ENCODE measurements at places on chromosomes 2 and 18.

DNA sequence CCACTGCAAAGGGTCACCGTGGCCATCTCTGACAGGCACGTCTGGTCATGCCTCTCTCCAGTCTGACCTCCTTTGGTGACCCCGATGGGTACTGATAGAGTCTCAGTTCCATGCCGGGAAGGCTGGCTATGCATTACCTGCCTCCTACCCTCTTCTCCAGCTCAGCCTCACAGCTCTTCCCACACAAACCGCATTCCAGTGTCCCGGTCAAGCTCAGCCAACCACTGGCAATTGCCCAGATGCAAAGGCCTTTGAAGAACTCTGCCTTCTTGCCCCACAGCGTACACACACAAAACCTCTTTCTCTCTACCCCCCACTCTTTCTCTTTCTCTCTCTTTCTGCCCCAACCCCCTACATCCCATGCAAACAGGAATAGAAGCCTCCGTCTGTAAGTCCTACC is 37.6 kb downstream of the TMEM163 start:
- DNase-seq: no peak

DNA sequence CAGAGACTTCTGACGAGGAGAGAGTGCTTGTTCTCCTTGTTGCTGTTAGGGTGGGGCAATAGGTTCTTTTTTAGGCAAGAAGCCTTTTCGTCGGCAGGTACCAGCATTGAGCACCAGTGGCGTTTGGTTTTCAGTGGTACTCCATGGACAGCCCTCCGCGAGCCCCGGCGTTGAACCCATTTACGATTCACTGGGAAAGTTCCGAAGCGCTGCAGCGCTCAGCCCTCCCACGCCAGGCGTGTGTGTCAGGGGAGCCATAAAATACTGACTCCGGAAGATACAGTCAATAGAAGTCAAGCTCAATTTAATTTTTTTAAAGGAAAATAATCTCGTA is 494 bp upstream of the ROCK1 start:
- no peak for DNase-seq

DNA sequence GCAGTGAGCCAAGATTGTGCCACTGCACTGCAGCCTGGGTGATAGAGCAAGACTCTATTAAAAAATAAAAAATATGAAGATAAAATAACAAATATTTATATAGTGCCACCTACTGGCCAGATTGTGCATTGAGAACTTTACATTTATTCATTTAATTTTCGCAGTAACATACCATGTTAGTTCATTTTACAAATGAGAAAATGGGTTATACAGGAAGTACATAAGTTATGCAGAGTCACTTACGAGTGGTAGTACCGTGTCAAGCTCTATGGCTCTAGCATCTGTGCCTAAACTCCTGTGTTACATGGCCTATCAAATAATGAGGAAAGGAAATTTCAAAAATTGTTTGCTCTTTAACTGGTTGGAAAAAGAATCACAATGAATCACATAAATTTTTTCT is 27.9 kb downstream of the RIF1 start:
- DNase-seq: no peak

DNA sequence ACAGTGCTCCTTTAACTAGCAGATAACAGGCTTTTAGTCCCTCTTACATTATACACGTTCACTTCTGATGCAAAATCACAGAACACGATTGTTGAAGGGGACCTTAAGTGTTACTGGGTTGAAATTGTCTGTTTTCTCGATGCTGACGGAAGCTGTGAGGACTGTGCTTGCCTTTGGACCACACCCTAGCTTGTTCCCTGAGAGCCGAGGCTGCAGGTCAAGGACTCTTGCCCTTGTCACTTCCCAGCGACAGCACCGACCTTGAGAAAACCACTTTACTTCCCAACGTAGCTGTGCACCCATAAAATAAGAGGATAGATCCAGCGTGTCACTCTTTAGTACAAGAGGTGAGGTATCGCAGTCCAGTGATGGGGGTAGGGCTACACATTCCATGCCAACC is 701.0 kb downstream of the DCDC2C start:
- no peak for DNase-seq

- DNase-seq: no peak
These were observed 21.9 kb downstream of the ASXL2 start for GRCh38 chr2:25856377-25856776.

- DNase-seq: no peak
These were observed 26.9 kb downstream of the RAPGEF4 start for GRCh38 chr2:172762574-172762973.

DNA sequence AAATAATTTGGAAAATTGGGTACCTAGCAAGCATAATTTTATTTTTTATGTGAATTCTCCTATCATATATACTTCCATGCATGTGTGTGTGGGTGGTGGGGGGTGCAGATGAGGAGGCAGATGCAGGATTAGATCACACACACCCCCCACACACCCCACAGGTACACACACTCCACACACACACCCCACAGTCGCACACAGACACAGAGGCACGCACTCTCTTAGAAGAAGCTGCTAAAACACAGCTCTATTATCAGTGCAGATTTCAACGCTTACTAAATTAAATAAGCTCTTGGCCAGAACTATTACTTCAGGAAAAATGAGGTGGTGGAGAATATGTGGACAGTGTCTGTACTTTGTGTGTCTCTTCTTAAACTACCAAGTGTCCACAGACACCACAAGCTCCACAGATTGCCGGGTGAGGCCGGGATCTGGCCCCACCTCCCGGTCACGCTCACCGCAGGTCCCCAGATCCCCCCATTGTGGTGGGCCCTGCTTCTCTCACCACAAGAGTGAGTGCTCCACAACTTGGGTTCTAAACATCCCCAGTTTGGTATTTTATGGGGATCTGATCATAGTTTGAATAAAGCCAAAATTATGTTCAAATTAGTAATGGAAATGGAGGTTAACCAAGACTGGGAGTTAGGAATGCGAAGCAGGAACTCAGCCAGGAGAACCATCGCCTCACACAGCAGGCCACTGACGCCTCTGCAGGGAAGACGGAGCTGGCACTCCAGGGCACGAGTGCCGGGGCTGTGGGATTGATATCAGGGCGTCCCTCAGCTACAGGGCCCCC is 102.1 kb downstream of the PXDN start:
- no peak for DNase-seq

- no peak for DNase-seq
These were observed at the start of gene NMUR1 for GRCh38 chr2:231530099-231531011. Gene NMUR1 (minus strand): TSS chr2:231530445. CDS start chr2:231530361, 84 bp downstream.

GRCh38 chr2:84900971-84901370 is 4.5 kb upstream of the TMSB10 start:
- no peak for DNase-seq

DNA sequence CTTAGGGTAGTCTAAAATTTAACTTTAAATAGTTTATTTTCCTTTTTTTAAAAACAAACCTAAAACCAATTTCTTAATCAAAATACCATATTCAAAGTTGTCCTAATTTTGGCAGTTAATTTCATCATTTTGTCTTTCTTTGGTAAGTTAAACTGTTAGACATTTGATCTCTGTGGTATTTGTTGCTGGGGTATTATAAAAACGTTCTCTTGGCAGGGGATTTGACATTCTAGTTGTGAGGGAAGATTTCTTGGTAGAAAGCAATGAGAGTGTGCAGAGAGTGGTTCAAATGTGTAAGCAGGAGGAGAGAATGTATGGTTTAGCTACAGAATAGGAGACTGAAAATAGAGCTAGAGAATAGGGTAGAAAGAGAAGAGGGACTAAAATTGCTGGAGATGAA is 14.6 kb downstream of the GULP1 start:
- DNase-seq: no peak

- DNase-seq: no peak
These were observed 186.6 kb downstream of the GBX2 start for GRCh38 chr2:235981631-235982030.

DNA sequence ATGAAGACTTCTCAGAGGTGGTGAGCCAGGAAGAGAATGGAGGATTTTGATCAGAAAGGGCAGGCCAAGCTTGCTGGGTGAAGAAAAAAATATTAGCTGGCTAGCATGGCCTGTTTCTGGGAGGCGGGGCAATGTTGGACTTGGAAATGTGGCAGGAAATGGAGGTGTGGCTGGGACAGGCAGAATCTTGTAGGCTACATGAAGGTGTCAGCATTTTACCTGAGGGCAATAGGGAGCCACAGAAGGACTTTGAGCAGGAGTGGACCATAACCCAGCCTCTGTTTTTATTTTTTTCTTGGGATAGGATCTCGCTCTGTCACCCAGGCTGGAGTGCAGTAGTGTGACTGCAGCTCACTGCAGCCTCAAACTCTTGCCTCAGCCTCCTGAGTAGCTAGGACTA is 31.7 kb downstream of the EMX1 start:
- DNase-seq: no peak

DNA sequence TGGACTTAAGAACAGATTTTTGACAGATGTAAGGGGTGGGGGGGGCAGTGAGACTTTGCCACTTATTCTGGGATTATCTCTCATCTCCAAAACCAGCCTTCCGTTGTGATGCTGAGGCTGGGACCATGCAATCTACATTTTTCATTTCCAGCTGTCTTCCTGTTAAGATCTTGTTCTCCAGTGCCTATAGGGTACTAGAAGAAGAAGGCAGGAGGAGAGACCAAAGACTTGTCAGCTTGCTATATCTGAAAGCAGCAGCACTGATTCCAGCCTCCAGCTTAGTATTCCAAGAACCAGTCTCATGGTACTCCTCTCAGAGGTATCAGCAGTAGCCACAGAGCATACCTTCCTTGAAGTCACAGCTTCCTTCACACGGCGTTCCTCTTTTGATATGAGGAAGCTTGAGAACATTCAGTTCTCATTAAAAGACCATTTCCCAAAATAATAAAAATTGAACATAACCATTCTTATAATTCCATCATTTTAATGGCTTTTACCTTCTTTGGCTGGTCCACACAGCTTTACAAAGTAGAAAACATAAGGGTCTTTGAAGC is 49.8 kb downstream of the USP34 start:
- DNase-seq: peak; percentile 15

GRCh38 chr2:218381916-218382366 is at the start of gene SLC11A1:
Gene SLC11A1 (plus strand): TSS chr2:218382273. CDS start chr2:218382369, 96 bp downstream.
- no peak for DNase-seq

DNA sequence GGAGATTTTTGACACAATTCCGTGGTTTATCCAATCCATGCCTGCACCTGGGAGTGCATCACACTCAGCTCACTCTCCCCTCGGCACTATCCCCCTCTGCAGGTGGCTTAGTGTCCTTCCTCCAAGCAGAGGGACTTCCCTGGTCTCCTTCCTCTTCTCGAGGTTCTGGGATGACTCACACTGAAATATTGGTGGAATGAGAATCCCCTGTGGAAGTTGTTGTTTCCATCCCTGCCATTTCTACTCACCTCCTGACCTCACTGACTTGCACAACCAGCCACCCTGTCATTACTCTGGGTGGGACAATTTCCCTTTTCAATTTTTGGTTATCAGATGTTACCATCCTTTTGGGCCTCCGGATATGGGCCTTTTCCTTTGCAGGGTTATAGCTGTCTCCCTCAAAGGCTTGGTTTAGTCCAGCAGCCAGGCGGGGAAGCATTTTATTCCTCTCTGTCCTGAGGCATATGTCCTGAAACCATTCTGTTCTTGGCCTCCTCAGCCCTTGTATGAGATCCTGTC is 59.9 kb downstream of the PTPRM start:
- DNase-seq: no peak

DNA sequence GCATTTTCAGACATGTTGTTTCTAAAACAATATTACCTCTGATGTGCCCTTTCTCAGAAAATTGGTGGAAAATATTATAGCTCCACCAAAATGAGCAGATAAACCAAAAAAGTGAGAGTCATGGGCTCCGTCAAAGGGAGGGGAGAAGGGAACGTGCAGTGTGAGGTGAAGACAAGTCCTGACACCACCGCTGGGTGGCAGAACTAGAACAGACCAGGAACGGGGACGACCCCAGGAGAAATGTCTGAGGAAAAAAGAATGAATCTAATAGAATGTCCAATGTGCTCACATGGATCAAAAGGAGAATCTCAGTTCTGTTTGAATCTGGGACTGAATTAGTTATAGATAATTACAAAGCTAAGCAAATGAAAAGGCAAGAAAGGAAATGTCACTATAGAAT is 22.6 kb upstream of the BCL2 start:
- no peak for DNase-seq

DNA sequence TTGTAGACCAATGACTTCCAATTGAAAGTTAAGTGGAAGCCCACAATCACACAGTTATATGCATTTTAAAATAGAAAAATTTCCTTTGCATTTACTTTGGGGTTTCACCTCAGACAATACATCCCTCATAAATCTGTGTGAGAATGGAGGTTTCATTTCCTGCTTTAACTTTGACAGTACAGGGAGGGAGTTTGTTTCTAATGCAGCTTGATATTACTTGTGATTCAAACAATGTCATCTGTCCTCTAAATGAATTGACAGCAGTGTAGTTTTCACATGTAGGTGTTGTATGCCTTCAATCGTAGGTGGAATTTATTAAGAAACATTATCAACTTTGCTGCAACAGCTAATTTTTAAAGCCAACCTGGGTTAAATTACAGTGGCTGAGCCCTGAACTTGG is 75.2 kb downstream of the TMEFF2 start:
- no peak for DNase-seq

Data from bone marrow (tissue), 2 donors.